ENCODE measurements at places on chromosomes 16 and 17.

- no peak for DNase-seq
Observed at GRCh38 chr17:55692276-55692675, 30.4 kb downstream of the TMEM100 start.

DNA sequence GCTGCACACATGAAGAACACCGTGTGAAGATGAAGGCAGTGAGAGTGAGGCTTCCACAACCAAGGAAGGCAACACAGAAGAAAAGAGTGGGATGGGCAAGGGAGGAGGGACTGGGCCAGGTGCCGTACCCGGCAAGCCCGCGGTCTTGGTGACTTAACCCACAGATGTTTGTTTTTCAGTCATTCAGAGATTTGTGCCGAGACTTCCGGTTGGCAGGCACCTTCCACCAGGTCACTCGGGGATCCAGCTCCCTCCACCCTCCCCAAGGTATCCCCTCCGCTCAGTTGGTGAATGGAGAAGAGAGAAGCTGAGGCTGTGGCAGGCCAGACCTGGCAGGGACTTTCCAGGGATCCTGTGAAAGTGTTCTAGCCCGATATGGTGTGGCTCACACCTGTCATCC lies 4.9 kb upstream of the KREMEN2 start:
- DNase-seq: no peak

DNA sequence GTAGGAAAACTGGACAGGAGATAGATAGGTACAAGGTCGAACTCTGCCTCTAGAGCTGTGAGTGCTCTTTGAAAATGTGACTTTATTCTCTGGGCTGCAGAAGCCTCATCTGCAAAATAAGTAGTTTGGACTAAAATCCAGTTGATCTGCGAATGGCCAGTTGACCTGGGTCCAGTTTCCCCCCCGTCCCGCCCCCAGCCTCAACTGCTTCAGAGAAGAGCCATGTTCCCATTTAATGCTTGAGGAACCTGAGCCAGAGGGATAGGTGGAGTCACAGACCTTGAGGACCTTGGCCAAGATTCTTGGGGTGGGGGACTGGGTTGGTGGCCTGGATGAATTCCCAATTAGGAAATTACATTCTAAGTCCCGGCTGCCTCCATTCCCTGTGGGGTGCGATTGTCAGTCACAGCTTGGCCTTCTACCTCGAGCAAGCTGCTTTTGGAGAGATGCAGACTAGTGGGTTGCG lies 14.1 kb downstream of the TBX2 start:
- no peak for DNase-seq

- no peak for DNase-seq
Observed at GRCh38 chr17:39095309-39095686, 56.1 kb downstream of the PLXDC1 start.

DNA sequence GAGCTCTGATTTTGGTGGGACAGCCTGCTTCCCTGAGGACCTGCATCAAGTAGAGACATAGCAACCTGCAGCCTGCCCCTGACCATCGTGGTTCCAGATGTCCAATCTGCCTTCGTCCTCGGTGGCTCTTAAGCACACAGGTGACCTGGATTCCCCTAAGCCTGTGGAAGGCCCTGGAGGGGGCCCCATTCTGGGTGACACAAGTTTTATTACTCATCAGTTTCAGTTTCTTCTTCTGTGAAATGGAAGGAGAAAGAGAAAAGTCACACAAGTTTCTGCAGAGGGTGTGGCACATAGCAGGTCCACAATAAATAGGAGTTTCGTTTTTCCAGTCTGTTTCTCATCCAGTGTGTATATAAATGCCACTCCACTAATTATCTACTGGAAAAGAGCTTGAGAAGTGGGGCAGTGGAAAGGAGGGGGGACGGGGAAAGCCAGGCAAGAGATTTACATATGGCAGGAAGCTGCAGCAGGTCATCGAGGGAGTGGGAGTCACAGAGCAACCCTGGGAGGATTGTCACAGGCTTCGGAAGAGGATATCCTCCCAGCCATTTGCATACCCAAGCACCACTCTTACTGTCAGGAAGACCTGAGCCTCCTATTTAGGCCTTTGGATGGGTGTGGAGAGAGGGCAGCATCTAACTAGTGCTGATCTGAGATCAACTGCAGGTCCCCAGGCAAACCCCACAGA lies 10.0 kb upstream of the NOS2 start:
- DNase-seq: no peak

DNA sequence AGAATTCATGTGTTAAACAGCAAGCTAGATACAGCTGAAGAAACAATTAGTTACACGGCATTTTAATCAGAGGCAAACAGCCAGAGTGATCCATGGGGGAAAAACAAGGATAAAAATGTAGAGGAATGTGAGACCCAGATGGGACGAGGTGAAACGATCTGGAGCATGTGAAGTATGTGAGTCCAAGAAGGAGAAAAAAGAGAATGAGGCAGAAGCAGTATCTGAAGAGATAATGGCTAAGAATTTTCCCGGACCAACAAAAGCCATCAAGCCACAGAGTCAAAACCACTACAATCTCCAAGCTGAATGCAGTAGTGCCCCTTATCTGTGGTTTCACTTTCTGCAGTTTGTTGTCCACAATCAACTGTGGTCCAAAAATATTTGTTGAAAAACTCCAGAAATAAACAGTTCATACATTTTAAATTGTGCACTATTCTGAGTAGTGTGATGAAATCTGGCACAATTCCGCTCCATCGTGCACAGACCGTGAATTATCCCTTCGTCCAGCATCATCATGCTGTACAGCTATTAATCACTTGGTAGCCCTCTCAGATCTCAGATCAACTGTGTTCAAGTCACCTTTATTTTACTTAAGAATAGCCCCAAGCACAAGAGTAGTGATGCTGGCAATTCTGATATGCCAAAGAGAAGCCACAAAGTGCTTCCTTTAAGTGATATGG lies 18.8 kb downstream of the MYH10 start:
- no peak for DNase-seq

- DNase-seq: no peak
Observed at GRCh38 chr16:88345721-88346560, 36.8 kb upstream of the ZNF469 start.

DNA sequence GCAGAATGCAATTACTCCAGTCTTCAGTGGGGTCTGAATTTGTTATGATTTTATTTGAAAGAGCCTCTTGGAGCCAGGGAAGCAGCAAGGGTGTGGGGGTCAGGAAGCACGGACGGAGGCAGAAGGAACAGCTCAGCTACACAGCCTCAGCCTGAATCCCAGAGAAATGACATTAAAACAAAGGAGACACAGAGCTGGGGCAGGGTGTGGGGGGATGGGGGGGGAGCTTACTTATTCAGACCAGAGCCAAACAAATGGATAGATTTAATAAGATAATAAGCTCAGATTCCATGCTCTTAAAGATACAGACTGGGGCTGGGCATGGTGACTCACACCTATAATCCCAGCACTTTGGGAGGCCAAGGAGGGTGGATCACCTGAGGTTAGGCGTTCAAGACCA lies 195.3 kb downstream of the ZNF423 start:
- no peak for DNase-seq

DNA sequence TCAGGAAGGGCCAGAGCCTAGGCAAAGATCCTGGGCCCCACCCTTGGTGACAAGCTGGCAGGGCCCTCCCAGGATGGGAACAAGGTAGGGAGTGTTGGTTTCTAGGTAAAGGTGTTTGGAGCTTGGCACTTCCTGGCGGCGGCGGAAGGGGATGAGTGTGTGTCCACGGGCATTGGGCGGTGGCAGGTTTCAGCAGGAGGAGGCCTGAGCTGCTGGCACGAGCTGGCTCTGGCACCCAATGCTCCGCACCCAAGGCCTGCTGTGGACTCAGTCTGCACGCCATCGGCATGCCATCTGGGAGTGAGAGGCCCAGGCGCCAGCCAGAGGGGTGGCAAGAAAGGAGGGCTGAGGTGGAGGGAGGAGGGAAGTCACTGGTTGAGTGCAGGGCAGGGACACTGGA lies 46.9 kb upstream of the TAC4 start:
- no peak for DNase-seq

DNA sequence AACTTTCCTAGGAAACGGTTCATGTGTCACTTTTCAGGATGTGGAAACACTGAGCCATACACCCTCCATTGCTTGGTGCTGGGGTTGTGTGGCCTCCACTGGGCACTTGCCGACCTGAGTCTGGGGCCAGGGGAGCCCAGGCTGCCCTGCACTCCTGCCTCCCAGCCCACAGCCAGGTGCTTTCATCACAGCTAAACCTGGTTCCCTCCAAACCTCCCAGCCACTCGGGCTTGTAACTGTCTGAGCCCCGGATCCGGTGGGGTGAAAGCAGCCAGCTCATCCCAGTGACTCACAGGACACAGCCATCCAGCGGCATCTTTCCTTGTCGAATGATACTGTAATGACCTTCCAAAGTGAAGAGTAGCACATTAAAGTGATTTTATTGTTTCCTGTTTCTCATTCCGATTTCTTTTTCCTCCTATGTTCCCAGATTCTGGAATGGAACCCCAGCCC lies 19.8 kb downstream of the CARHSP1 start:
- DNase-seq: no peak

GRCh38 chr17:4334776-4335584 lies 31.5 kb downstream of the UBE2G1 start:
- DNase-seq: no peak

DNA sequence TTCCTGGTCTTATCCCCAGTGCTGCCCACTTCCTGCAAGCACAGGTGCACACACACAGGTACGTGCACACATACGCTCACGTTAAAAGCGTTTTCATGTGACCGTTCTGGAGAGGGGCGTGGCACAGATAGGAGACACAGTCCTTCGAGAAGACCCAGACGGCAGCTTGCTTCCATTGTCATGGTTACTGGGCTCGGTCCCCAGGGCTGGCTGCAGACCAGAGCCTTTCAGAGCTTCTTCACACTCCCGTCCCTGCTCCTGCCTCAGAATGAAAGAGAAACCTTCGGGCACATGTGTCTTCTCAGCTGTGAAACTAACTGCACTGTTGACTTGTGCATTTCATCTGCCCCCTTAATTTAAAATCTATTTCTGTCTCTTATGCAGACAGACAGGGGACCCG lies 154.2 kb downstream of the PITPNC1 start:
- DNase-seq: no peak

Measured in AG04449 (cell line).